Dermis microvascular lymphatic vessel endothelial cell (primary cell): ENCODE measurements at places on chromosomes 16 and 17.

GRCh38 chr16:14522671-14523070 lies 107.4 kb downstream of the PARN start:
- DNase-seq: no peak

- DNase-seq: no peak
These were observed 5.0 kb downstream of the TP53I13 start for GRCh38 chr17:29573558-29573869.

- DNase-seq: no peak
These were observed 28.3 kb upstream of the TEX2 start for GRCh38 chr17:64291268-64291851.

- no peak for DNase-seq
These were observed 71.6 kb downstream of the PGS1 start for GRCh38 chr17:78449983-78450595.

GRCh38 chr16:10859658-10860057 lies 17.3 kb upstream of the CIITA start:
- DNase-seq: no peak

- no peak for DNase-seq
These were observed 9.8 kb downstream of the CA5A start for GRCh38 chr16:87926246-87927194.

DNA sequence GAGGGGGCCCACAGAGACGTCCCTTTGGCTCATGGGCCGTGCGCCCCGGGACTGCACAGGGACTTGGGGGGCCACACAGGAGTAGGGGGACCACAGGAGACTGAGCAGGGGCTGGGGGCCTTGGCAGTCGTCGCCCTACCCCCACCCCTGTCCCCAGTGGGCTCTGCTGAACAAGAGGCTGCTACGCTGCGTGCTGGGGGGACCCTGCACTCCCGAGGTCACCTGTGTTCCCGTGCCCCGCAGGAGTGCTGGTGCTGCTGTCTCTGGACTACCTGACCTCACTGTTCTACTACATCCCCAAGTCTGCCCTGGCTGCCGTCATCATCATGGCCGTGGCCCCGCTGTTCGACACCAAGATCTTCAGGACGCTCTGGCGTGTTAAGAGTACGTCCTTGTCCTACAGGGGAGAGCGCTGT lies 14.4 kb upstream of the RNF213 start:
- DNase-seq: no peak

DNA sequence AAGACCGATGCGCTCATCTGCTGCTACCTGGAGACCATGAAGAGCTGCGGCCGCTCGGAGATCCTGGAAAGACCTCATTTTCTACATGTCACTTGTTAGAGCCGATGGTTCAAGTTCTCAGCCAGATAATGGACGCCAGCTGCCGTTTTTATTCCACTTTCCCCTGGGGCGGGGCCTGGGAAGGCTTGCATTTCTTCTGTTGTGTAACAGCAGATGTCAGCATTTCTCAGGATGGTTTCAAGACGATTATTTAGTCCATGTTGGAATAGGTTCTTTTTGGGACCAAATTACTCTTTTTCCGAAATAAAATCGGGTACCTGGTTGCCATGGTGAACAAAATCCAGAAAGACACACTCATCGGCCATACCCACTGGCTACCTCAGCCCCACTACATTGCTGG lies 1418.3 kb downstream of the CDH11 start:
- DNase-seq: no peak
